ENCODE measurements at places on chromosomes 12 and 14.

DNA sequence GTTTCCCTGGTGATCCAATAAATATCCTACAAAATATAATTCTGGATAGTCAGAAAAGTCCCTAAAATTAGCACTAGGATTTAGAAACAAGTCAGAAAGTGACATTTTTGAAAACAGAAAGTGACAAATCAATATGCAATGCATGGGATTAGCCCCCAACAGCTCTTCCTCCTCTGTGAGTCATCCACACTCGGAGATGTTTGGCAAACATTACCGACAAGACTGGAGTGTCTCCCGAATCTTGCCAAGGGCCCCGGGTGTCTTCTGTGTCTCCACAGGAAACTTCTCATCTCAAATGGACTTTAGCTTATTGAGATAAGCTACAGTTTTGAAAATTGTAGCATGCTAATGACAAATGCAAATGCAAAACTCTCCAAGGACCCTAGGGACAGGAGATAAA lies 398.9 kb upstream of the CCDC196 start:
- peak; percentile 86 for DNase-seq

- DNase-seq = no peak
Measured at GRCh38 chr12:117684471-117684870, 284.3 kb downstream of the KSR2 start.

- DNase-seq = no peak
Measured at GRCh38 chr12:51417826-51418225, 6.8 kb upstream of the SLC4A8 start.

DNA sequence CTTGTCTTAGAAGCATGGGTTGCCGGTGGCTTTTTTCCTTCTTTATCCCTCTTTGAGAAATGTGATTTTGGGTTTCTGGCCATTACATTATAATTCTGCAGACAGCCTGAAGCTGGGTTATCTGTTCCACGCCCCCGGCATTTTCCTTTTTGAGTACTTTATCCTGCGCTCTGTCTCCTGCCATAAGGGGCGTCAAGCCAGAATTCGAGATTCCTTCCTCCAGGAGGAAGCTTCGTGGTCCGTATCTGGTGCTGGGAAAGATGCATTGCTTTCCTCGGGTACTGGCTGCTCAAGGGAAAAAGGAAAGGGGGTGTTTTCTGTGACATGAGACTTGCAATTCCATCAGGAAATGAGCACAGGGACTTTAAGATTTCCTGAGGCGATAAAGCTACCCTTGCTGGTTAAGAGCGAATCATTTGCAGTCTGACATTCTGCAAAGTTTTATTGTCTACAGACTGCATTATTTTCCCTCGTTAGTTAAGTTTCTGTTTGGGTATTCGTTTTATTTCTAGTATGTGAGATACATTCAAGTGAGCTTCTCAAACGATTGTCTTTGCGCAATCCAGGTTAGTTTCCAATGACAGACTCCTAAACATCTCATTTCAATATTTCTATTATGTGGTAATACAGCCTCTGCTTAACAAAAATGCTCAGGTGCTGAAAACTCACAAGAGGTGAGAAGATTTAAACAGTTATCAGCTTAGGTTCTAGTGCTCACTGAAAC lies 694 bp downstream of the AKAP5 start:
- peak; percentile 62 for DNase-seq

GRCh38 chr12:64042911-64043310 lies 179.2 kb downstream of the KICS2 start:
- peak; percentile 88 for DNase-seq

DNA sequence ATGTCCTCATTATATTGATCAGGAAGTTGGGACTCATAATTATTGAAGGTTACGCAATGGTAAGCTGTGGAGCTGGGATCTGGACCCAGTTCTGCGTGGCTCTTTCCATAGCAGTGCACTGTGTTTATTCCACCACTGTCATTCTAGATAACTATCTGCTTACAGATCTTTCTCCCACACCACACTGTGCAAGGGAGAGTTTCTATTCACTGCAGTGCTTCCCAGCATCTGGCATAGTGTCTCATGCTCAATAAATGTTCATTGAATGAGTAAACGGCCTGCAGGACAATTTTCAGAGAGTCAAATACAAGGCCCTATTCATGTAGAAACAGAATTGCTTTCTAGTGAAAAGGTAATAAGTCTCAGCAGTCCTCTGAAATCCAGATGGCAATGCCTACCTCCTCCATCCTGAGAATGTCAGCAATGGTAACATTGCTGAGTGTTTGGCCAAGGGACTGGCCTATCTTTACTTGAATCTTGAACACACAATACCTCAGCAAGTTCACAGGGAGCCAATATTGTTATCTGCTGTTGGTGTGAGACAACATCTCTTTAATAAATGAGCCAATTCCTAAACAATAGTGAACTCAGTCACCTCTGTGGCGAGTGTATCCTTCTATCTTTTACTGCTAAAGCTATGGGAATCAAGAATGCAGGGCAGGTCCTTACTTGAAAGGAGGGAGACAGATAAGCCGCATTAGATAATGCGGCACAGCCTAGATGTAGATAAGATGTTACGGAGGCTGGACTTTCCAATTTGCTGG lies 332.4 kb upstream of the PRICKLE1 start:
- DNase-seq = no peak

- DNase-seq = no peak
Measured at GRCh38 chr14:96917442-96917963, 120.3 kb downstream of the VRK1 start.

GRCh38 chr12:116058574-116058973 lies 218.9 kb downstream of the MED13L start:
- DNase-seq = no peak

GRCh38 chr12:122793685-122794106 lies 19.3 kb downstream of the CCDC62 start:
- peak; percentile 47 for DNase-seq

- no peak for DNase-seq
Measured at GRCh38 chr12:89525305-89525823, 483 bp downstream of the POC1B start.

DNA sequence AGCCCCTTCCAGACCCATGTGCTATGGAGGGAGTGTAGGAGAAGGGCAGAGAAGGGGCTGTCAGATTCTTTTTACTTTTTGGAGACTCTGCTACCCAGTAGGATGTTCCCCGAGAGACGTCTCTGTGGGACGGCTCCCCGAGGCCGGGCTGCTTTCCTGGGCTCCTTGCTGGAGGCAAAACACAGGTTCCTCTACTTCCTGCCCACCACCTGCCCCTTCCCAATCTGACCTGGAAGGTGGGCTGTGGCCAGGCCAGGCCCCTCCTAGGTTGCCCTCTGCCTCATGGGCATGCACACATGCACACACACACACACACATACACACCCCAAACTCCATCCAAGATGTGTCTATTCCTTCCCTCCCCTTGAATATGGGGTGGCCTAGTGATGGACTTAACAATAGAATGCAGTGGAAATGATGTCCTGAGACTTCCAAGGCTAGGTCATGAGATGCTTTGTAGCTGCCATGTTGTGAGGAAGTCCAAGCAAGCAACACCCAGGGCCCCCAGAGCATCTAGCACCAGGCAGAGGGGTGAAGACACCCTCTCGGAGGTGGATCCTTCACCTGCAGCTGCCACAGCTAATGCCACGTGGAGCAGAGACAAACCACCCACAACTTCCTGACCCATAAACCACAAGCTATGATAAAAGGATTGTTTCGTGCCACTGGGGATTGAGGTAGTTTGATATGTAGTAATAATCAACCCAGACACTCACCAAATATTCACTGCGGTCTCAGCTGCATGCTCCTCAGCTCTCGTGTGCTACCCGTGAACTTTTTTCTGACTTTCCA lies 1.6 kb upstream of the ASB2 start:
- no peak for DNase-seq

- DNase-seq = no peak
Measured at GRCh38 chr12:71158361-71158882, 623 bp upstream of the TSPAN8 start.

- no peak for DNase-seq
Measured at GRCh38 chr12:53768976-53769375, 17.2 kb upstream of the CISTR start.

DNA sequence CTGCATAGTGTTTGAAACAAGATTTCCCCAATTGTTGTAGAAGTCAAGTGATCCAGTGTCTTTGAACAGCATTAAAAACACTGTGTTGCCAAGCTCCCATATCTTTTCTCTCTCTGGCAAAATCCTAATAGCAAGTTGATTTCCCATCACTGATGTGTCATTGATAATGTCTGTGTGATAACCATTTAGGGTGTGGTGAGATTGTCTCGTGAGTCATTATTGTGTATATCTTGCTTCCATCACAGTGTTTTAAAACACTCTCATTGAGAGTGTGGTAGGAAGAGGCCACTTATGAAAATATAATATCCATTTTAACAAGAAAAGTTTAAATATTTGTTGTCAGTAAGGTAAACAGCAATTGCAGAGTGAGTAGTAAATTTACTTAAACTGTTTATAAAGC lies 74.7 kb downstream of the PRORP start:
- DNase-seq = peak; percentile 28

DNA sequence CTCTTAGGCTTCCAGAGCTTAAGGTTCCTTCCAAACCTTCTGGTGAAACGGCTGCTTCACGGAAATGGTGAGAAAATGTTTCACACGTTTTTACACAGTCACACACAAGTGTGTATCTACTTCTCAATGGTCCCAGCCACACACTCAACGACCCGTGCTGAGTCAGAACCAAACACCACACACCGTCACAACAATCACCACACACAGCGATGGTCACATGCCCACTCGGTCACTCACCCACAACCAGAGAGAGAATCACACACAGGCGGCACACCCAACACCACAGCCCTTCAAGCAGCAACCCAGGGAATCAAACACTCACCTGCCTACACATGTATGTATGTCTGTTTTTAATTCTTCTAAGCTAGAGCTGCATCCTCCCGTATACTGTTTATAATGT lies 12.6 kb upstream of the PLEKHD1 start:
- DNase-seq = no peak

GRCh38 chr12:6189028-6189427 lies 11.2 kb upstream of the CD9 start:
- no peak for DNase-seq

GRCh38 chr12:6430124-6430989 lies 14.4 kb upstream of the CD27 start:
- peak; percentile 94 for DNase-seq

DNA sequence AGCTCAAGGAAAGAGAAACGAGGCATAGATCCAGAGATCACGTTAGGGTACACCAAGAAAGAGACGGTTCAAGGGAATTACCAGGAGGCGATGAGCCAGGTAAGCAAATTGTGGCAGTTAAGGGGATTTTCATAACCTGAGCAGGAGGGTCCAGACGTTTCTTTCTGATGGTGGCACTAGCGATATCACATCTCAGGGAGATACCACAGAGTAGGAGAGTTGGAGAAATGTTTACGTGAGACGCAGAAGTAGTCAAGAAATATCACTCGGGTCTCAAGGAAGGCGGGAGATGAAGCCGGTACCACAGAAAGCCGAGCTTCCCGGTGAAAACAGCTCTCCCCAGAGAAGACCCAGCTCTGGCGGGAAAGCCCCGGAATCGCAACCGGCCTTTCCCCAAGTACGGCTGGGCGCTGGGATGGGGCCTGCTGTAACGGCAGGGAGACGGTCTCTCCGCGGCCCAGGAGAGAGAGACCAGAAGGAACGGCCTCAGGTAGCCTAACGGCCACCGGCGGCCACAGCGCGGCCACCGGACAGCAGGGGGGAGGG lies 485 bp downstream of the SENP1 start:
- DNase-seq = no peak

DNA sequence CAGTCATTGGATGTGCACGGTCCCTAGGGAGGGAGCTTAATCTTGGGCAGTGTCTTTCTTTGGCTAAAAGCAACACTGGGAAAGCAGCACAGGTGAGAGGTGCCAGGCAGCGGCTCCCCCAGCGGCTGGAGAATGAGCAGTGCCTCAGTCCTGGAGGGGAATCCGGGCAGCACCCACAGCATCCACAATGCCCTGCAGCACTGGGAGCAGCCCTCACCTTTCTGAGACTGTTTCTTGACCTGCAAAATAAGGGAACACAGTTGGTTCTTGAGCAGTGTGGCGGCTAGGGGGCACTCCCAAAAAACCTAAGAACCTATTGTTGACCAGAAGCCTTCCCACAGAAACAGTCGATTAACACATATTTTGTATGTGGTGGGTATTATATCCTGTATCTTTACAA lies 75.8 kb downstream of the SINHCAF start:
- no peak for DNase-seq

- DNase-seq = peak; percentile 92
Measured at GRCh38 chr12:106136263-106136662, 2.5 kb downstream of the NUAK1 start.

- no peak for DNase-seq
Measured at GRCh38 chr12:127178052-127178451, 1088.9 kb upstream of the TMEM132C start.

GRCh38 chr12:112656141-112656540 lies 135.4 kb upstream of the RPH3A start:
- no peak for DNase-seq

GRCh38 chr14:103073876-103074728 lies 9.9 kb upstream of the LBHD2 start:
- no peak for DNase-seq

GRCh38 chr14:92382677-92383076 lies 59.7 kb downstream of the SLC24A4 start:
- no peak for DNase-seq

DNA sequence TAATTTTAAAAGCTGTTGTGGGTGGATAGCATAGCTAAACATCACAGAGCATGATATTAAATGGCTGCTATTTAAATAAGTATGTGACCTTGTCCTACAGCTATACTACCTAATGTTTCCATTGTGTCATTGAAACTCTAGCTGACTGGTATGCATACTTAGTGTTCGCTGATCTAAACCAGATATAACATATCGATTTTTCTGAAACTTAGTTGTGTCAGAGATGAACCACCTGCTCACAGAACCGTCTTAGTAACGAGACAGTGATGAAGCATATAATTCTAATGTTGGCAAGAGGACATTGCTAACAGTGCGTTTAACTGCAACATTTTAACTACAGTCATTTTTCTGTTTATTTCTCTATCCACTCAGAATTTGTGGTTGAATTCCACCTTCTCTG lies 36.1 kb upstream of the NUAK1 start:
- no peak for DNase-seq

- no peak for DNase-seq
Measured at GRCh38 chr12:89664441-89664840, 44.2 kb downstream of the ATP2B1 start.

GRCh38 chr14:41403360-41403759 lies 203.3 kb upstream of the LRFN5 start:
- DNase-seq = no peak

- DNase-seq = no peak
Measured at GRCh38 chr12:46609273-46609623, 216.5 kb downstream of the SLC38A4 start.

- no peak for DNase-seq
Measured at GRCh38 chr12:1553987-1554982, 40.1 kb downstream of the FBXL14 start.

DNA sequence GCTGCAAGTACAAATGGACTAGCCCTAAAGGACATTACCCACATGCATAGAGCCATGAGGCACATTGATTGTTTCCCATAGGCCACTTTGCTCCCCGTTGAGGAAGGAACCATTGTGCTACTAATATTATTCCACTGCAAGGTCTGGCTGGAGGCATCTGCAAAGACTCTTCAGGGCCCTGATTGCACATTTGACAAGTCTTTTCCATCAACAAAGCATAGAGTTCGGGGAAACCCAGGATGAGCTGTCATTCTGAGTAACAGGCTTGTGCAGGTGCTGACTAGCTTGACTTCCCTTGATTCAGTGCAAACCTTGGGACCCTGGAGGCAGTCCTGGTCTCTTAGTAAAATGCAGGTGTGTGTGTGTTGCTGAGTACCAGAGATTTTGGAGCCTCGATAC lies 73.8 kb downstream of the SUSD6 start:
- no peak for DNase-seq

GRCh38 chr12:51726161-51726560 lies 122.4 kb downstream of the FIGNL2 start:
- no peak for DNase-seq

- DNase-seq = peak; percentile 89
Measured at GRCh38 chr14:60654334-60654821, 5.1 kb upstream of the SIX1 start.
